NCI-H446 (cell line): ENCODE measurements at places on chromosomes 3 and 15.

DNA sequence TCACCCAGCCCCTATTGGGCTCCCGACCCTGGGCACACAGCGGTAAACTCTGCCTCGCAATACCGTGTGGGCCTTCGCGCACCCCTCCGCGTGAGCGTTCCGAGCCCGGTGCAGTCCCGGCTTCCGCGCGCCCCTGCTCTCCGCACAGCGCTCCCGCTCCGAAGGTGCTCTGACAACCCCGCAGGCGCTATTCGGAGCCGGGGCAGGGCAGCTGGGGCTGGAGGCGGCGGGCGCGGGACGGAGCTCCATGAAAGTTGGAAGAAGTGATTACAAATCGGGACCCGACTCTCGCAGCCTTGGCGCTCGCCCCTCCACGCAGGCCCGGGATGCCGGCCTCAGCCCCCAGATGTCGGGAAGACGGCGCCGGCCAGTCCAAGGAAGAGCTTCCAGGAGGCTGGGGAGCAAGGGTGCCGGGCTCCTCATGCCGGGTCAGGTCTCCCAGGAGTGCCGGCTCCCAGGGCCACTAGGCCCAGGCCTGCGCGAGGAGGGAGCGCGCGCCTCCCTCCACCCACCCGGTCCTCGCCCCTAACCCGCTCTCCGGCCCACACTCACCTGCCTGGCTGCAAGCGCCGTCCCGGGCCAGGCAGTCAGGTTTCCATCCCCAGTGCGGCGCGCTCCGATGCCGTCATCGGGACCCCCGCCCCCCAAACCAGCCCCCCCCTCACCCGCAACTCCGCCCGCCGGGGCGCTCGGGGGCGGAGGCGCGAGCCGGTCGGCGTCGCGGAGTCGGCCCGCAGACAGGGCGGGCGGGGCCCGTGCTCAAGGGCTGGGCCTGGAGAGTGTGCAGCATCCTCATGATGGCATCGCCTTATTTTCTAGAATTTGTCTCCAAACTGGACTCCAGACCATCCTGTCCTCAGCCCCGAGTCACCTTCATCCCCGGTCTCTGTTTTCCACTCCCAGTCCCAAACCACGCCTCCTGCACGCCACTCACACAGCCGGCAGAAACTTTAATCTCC, at the start of gene KIF7:
Gene KIF7, minus strand, starts transcription at position 621 of the 959 bp plus-strand sequence. CDS start 2,537 bp downstream, outside the sequence.
- DNase-seq: no peak

DNA sequence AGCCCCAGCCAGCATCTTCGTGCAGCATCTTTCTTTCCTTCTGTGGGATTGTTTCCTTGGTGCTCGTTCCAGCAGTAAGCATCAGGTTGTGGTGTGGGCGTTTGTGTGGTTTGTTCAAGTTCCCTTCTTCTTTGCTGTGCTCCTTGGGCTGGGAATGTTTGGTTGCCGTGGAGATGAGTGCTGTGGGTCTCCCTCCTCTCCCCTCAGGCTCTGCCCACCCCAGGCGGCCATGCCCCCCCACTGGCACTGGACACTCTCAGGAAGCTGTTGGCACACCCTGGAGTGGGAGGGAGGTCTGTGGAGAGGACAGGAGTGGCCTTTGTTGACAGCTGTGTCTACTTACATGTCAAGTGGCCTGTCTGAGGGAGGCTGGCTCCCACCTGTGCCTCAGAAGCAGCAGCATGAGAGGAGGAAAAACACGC, 46.5 kb upstream of the SACM1L start:
- DNase-seq: no peak

- no peak for DNase-seq
Measured at GRCh38 chr3:172591876-172592771, 68.9 kb upstream of the TNFSF10 start.

- no peak for DNase-seq
Measured at GRCh38 chr3:189937302-189938127, 183.2 kb downstream of the P3H2 start.

DNA sequence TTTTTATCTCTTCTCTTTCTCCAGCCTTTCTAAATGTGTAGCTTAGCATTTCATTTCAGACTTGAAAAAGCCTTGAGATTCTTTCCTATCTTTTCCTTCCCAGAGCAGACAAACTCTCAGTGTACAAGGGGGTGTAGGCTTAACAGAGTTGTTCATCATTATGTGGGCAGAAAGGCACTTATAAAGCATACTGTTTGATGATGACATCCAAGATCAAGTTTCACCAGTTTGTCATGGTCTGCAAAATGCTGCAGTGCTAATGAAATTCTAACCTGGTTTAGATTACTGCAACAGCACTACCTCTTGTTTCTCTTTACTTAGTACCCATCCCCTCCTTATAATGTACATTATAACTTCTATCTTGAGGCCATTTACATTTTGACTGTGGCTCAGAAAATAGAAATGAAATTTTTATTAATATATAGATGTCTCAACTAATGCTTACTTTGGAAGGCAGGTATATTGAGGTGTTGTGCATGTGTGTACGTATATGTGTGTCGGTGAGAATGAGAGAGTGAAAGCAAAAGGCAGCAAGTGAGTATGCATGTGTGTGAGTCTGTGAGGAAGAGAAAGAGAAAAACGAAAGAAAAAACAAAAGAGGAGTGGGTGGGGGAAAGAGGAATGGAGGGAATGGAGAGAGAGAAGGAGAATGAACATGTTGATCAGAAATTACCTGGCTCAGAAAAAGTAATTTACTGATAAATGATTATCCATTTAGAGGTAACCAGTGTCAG, 1043.6 kb downstream of the TUSC7 start:
- DNase-seq: no peak

DNA sequence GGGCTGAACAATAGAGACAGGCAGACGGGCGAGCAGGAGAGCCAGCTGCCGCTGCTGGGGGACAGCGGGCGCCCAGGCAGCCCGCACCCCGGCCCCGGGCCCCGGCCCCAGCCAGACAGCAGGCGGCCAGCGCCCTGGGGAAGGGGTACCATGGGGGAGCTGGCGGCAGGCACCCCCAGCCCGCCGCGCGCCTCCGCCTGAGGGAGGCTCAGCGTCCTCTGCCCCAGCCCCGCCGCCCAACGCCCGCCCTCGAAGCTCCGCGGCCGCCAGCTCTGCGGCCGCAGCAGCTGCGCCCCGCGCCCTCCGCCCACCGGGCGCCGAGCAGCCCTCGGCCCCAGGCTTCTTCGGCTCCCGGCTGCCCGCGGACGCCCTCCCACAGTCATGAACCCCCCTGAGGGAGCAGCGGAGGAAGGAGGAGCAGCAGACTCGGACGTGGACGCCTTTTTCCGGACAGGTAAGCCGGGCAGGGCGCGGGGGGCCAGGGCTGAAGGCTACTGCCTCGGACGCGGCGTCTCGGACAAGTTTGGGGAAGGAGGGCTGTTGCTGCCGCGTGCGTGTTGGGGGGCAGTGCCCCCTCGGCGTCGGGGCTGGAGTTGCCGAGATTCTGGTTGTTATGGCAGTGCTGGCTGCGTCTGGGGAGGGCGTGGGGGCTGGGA, 41.6 kb upstream of the ROPN1 start:
- DNase-seq: no peak

DNA sequence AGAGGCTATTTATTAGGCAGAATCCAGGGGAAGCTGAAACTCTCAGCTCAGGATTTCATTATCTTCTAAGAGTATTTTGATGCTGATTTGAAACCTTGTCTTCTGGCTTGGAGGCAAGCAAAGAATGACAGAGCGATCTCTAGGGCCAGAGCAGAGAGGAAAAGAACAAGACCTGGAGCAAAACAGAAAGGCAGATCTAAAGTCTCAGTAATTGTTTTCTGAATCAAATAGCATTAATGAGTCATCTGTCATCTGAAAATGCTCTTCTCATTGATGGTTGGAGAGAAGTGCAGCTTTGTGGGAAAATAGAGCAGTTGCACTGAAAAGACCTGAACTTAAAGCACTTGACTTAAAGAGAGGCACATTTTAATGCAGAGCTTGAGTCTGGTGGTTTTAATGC, 385.9 kb downstream of the RAP2B start:
- no peak for DNase-seq

GRCh38 chr3:179921500-179921899, 115.2 kb downstream of the PEX5L start:
- DNase-seq: no peak

GRCh38 chr3:55017876-55018275, 90.0 kb upstream of the LRTM1 start:
- no peak for DNase-seq

- DNase-seq: no peak
Measured at GRCh38 chr3:154584041-154584440, 154.1 kb upstream of the GPR149 start.

DNA sequence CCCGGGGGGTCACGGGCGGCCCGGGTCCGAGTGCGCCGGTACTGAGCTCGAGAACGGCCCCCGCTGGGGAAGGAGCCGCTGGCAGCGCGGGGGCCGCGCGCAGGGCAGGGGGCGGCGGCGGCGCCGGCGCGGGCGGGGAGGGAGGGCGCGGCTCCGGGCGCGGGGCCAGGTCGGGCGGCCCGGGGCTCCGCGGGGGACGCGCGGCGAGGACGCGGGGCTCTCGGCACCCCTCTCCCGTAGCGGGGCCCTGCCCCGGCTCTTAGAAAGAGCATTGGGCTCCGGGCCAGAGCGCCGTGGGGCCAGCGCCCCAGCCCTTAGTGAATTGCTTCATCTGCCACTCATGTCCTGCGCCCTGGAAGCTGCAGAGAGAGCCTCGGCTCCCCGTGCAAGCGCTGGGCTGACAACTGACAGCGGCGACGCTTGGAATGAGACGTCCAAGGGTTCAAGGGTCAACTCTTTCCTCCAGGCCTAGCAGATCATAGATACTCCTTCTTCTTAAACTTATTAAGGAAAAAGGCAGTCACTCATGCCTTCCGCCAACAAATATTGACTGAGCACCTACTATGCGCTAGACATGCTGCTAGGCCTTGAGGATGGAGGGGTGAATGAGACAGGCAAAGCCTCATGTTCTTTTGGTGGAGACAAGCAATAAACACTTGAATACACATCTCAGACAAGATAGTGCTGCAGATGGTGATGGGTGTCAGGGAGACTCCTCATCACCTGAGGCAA, 140.8 kb downstream of the SMAD6 start:
- no peak for DNase-seq

DNA sequence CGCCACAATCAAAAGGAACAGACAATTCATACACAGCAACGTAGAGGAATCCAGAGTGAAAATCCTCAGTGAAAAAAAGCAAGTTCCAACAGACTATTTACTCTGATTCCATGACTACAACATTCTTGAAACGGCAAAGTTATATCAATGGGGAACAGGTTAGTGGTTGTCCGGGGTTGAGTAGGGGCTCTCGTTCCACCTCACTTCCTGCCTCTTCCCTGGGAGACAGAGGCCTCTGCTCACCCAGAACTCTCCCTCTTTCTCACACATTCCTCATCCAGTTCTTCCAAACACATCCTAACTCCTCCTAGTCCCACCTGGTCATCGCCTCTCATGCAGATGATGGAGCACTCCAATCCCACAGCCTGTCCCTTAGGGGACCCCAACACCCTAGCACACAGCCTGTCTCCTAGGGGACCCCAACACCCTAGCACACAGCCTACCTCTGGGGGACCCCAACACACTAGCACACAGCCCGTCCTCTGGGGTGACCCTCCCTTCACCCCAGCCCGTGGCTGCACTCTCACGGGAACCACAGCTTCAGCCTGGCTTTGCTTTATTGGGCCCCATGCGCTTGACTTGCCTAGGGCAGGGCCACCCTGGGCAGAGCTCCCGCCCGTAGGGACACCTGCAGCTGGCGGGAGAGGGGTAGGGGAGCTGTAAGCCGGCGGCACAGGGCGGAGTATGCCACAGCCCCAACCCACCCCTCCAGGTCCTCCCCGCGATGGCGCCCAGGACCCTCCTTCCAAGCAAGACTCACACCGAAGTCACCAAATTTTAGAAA, 5.2 kb downstream of the OCA2 start:
- no peak for DNase-seq

DNA sequence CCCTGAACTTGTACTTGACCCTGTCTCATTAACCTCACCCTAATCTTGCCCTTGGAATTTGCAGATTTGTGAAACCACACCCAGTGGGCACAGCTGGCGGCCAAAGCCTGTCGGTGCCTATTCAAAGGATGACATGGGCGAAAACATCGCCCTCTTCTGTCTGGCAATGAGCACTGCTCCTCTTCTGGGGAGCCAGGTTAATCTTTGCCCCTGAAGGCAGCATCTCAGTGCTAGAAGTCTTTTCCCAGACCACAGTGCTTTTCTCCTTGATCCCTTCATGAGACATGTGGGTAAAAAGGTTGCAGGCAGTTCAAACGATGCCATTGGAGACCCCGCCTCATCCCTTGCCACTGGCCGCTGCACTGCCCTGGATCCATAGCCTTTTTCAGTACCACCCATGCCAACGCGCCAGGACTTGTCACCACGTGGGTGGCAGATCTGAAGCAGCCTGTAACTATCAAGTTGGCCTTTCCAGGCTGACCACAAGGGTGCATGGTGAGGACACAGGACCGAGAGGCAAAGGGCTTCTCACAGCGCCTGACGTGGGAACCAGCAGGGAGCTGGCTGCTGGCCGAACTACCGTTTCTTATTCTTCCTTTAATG, 6.5 kb upstream of the DNASE1L3 start:
- peak; percentile 13 for DNase-seq

- no peak for DNase-seq
Measured at GRCh38 chr3:59709702-59710553, 660.1 kb upstream of the CFAP20DC start.

DNA sequence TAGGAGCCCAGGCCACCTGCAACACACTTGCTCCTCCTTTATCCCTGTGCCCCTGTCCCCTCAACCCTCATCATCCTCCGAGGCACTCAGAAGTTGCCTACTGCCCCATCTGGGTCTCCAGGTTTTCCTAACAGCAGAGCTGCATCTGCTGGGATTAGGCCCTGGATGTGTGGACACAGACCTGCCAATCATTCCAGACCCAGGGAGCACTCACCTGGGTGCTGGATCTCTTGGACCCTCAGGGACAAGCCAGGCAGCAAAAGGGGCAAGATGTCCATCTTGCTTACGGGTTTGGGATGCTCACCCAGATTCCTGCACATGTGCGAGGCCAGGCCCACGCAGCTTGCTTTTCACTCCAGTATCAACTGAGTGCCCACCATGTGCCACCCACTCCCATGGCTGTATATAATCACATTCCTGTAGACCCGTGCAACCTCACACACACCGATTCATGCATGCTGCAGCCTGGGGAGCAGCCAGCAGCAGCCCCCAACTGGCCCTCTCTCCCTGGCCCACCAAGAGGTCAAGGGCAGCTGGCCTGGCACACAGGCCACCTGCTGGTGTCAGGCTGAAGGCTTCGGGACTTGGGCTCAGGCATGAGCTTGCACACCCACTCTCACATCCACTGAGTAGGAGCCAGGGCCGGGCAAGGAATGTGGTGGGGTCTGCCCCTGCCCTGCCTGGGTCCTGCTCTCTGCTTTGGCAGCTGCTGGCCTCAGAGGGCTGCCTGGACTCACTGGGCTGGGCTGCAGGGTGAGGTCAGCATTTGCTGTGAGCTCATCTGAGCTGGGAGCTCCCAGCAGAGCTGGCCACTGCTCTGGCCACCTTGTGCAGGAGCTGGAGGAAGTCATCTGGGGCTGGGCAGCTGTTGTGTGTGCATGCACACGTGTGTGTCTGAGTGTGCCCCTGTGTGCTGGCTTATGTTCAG, 14.9 kb downstream of the PRKCD start:
- DNase-seq: no peak

DNA sequence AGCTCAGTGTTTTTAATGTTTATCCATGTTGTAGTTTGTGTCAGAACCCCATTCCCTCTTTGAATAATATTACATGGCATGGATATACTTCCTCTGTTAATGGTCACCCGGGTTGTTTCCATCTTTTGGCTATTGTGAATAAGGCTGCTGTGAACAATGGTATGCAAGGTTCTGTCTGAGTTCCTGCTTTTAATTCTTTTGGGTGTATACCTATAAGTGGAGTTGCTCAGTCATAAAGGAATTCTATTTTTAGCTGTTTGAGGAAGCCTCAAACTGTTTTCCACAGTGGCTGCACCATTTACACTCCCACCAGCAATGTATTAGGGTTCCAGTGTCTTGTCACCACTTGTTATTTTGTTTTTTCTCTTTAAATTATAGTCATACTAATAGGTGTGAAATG, 99.6 kb downstream of the SLC25A26 start:
- DNase-seq: no peak
